GDM1 (cell line): ENCODE measurements at places on chromosomes 4 and X.
A peak's percentile ranks its signal among the peaks of the same experiment; 100 is the strongest.

GRCh38 chr4:76752861-76753501, 145.0 kb downstream of the SOWAHB start:
- DNase-seq, result no peak

DNA sequence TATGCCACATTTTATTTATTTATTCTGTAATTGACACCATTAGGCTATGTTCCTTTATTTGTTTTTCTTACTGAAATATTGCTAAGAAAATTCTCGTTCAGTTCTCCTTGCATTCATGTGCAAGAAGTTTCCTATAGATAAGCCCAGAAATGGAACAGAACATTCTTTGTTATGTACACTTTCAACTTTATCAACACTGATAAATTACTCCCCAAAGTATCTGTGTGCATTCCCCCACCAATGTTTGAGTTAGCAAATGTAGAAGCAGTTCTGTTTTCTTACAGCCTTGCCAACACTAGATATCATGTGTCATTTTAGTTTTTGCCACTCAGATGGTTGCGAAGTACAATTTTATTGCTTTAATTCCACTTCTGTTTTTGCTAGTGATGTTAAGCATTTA, 166.4 kb upstream of the NPY2R start:
- DNase-seq, result no peak

DNA sequence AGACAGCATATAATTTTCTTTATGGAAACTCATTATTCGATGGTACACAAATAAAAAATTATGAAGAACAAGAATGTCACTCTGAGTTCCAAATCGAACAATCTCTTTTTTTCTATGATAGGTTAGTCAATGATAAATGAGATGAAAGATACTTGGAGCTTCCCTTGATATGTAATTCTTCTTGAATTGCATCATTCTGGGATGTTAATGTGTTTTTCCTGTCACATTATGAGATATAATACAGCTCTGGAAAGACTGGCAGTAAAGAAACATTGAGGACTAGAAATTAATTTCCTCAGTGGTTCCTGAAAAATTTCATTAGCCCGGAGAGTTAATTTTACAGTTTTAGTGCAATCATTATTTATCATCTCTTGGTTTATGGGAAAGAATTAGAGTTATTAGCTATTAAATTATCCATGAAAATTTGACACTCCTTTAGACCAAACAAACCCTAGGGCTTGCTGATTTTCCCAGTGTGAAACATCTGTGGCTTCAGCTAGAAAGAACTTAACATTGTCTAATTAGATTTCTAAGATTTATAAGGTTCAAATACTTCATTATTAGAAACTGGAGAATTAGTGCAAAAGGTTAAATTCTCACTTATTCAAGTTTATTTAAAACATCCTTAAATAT, 1546.6 kb upstream of the TENM3 start:
- no peak for DNase-seq

DNA sequence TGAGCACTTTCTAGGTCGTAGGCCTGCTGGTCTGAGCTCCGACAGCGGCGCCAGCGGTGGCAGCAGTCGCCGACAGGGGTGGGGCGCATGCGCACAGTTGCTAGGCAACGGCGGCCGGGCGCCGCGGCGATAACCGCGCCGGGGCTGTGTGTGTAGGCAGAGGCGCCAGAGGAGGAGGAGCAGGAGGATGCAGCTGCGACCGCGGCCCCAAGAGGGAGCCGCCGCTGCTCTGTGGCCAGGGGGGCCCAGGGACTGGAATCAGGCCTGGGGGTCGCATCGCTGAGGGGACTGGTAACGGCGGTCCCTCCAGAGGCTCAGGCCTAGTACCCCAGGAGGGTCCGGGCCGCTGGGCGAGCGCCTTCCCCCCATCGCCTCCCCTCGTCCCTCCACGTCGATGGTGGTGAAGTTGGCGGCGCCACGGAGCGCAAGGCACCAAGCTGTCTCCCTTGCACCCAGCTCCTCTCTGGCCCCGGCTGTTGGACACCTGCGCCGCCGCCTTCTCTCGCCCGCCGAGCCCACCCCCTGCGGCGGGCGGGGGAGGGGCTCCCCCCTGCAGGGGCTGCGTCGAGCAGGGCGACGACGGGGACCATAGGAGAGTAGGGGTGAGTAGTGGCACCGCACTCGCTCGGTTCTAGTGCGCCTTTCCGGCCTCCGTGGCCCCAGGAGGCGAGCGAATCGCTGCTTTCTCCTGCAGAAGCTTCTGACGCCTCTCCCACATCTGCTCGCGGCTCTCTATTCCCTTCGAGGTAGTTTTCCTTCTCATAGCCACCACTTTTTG, 58.6 kb upstream of the ZC4H2 start:
- peak; percentile 26 for DNase-seq

- peak; percentile 46 for DNase-seq
These were observed 622 bp downstream of the TAFAZZIN start for GRCh38 chrX:154411981-154412340.

- DNase-seq, result no peak
These were observed 355.2 kb downstream of the UNC5C start for GRCh38 chr4:95193391-95194224.

DNA sequence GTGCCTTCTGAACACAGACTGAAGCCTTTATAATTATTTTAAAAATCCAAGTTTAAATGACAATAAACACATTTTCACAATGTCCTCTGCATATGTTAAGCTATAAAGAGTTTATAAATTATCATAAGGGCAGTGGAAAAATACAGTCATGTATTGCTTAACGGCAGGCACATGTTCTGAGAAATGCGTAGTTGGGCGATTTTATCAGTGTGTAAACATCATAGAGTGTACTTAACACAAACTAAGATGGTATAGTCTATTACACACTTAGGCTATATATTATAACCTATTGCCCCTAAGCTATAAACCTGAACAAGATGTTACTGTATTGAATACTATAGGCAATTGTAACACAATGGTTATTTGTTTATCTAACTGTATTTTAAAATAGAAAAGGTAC, 254.7 kb downstream of the GABRG1 start:
- DNase-seq, result no peak

DNA sequence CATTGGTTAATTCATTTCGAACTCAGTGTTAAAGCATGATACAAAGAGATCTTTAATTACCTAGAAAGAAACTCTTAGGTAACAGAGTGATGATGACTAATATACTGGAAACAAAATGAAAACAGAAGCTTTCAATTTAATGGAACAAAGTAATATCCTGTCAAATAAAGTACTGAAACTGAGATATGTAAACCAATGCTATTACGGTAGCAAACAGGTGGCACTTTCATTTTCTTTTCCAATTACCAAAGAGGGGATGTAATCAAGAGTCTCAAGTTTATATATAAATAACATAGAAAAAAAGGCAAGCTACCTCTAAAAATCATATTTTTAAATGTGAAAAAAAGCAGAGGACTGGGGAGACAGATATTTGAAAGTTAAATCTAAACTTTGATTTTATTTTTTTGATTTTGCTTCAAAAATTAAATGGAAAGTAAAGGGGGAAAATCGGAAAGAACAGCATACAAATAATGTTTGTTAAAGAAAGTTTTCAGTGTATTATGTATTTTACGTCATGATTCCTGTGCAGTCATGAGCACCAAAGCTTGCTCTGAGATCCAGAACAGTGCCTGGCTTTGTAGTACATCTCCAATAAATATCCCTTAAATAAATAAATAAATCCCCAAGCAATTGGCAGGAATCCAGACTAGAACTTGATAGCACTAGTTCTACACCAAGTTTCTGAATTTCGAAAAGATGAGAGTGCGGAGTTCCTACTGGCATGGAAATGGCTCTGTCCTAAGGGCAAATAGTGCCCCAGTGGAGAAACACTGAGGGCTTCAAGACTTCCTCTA, 25.0 kb upstream of the RAPGEF2 start:
- no peak for DNase-seq

GRCh38 chr4:158172261-158173258, at the start of gene GASK1B:
TSS of gene GASK1B (minus strand) at chr4:158173025. CDS start at chr4:158171375, 1,650 bp downstream.
- peak; percentile 16 for DNase-seq

DNA sequence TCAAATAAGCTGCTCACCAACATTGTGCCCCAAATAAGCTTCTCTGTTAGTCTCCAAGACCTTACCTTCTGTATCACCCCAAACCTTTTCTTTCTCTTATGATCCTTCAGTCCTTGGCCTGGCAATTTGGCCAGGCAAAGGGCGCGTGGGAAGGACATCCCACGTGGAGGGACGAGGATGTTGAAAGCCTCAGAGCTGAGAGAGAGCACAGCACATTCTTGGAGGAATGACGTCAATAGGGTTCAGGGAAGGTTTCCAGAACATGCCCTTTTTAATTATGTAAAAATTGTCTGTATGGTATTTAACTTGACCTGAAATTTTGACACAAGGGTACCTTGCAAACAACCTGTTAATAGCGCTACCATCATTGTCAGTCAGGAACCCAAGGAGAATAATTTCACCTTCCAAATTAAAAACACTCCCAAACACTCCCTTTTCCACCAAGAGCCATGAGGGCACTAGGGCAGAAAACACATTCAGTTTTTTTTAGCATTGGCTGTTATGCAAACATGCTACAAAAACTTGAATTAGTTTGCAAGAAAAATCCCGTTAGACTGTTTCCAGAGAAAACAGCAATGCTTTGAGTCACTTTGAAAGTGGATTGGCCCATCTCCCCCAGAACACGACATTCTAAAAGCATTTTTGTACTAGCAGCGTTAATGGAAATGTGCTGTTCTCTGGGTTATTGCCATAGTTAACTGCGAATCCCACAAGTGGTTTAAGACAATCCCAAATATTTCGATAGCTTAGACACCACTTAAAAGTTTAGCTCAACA, 183.2 kb upstream of the PUDP start:
- no peak for DNase-seq

- peak; percentile 19 for DNase-seq
These were observed 5.1 kb upstream of the TNIP2 start for GRCh38 chr4:2761035-2761923.

DNA sequence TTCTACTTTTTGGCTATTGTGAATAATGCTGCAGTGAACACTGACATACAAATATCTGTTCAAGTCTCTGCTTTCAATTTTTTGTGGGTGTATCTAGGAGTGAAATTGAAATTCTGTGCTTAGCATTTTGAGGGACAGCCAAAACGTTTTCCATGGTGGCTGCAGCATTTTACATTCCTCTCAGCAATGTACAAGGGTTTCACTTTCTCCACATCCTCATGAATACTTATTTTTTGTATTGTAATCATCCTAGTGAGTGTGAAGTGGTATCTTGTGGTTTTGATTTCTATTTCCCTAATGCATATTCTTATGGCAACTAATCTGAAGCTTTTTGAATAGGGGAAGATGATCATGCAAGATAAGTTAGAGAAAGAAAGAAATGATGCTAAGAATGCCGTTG, 40.3 kb downstream of the HSPA4L start:
- DNase-seq, result no peak

GRCh38 chr4:87081826-87082225, 138.6 kb downstream of the KLHL8 start:
- DNase-seq, result no peak

DNA sequence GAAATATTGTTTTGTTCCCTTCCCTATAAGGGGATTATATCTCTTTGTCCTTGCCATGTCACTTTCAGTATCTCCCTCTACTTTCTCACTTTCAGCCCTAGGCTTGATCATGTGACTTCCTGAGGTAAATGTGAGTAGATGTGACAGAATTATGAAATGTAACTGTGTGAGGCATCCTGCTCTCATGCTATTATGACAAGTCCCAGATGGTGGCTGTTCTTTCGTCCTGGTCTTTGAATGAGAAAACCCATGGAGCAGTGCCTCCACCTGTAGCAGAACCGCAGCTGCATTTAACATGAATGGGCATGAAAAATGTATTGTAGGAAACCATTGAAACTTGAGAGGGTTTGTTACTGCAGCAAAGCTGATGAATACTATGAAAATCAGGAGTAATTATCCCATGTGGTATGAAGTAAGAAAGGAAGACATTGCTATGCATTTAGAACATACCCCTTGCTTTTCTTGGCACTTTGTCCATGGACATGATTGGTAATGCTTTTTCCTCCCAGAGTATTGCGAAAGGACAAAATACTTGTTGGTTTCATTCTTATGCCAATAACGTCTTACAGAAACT, 202.2 kb upstream of the GPRIN3 start:
- no peak for DNase-seq

- no peak for DNase-seq
These were observed 29.7 kb downstream of the PDHA1 start for GRCh38 chrX:19373351-19373891.

- no peak for DNase-seq
These were observed 99.6 kb upstream of the STS start for GRCh38 chrX:7047951-7048350.

- no peak for DNase-seq
These were observed 47.3 kb downstream of the SEPSECS start for GRCh38 chr4:25112995-25113380.

DNA sequence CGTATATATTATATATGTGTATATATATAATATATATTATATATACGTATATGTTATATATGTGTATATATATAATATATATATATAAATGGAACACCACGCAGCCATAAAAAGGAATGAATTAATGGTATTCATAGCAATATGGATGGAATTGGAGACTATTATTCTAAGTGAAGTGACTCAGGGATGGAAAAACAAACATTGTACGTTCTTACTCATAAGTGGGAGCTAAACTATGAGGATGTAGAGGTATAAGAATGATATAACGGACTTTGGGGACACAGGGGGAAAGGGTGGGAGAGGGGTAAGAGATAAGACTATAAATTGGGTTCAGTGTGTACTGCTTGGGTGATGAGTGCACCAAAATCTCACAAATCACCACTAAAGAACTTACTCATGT, 1388.9 kb downstream of the C4orf33 start:
- no peak for DNase-seq

GRCh38 chr4:8188743-8189550, 10.1 kb upstream of the SH3TC1 start:
- DNase-seq, result no peak

DNA sequence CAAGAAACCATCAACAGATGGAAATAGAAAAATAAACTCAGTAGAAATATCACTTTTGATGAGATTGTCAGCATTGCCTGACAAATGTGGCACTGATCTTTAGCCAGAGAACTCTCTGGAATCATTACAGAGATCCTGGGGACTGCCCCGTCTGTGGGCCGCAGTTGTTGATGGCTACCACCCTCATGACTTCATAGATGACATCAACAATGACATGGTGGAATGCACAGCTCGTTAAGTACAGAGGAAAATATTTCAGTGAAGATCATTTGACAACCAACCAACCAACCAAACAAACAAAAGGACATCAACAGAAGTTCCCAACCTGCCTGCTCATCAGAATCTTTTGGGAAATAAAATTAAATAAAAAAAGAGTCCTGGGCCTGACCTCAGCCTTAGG, 132.6 kb downstream of the UCHL1 start:
- no peak for DNase-seq

DNA sequence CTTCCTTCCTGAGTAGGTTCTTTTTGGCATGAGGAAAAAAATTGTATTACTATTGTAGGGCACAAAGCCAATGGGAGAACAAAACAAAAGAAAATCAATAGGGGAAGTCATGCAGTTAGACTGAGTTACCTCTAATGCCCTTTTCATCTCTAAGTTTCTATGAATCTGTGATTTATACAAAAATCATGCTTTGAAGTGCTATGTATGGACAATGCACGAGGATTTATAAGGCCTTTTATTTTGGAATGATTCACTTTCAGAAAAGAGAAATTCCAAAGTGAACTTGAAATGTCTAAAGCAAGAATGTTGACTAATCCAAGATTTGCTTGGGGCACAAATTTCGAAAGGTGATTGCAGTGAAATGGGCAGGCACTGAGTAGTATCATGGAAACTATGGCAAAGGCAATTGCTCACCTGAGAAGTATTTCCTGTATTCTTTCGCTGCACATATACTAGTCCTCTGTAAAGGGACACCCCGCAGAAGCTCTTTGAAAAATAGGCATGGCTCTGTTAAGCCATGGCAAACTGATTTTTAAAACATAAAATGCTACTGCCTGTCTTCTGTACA, 52.8 kb downstream of the ADGRG4 start:
- no peak for DNase-seq

- DNase-seq, result no peak
These were observed 76.0 kb upstream of the DHRSX start for GRCh38 chrX:2576793-2577192.
